ENCODE measurements at places on chromosomes 4 and X. TPM values are rescaled to one million over a fixed set of nuclear protein-coding genes. Genes with fewer than 3 reads are reported as not detected.
A peak's percentile ranks its signal among the peaks of the same experiment; 100 is the strongest.

The DCAF12L2 gene
- 0.42 TPM for total RNA-seq

The GPR173 gene
- total RNA-seq = 0.61 TPM

The RPS6KA6 gene
- total RNA-seq = 2.1 TPM

The CXCL3 gene
- 3.2 TPM for total RNA-seq

The DEFB131A gene
- not detected for total RNA-seq

The FGG gene
- total RNA-seq = 0.94 TPM

The SLC4A4 gene
- total RNA-seq = 6.8 TPM

The MUC7 gene
- total RNA-seq = not detected

The GUCY1B1 gene
- 7.2 TPM for total RNA-seq

The LRCH2 gene
- 1.0 TPM for total RNA-seq

The POU3F4 gene
- not detected for total RNA-seq

DNA sequence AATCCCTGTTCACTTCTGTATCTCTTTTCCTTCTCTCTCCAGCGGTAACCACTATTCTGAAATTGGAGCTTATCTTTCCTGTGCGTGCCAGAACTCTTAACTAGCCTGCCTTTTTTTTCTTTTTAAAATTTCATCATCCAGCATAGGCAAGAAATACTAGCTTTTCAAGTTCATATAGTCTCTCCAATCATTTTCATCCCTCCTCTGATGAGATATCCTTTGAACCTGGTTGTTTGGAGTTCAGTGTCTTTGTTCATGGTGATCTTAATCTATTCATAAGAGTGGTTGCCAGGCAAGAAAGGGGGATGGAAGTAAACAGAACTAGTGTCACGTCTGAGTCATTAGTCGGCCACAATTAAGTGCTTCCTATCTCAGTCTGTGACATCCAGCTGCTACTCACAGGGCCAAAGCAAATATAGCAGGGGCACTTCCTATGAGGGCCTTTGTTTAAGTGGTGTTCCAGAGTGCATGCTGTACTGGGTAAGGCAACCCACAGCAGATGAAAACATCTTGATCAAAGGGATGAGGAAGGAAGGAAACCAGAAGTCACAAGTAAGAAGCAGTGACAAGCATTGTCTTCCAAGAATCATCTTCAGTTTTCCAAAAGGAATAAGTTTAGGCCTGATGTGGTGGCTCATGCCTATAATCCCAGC lies 56.4 kb upstream of the XIAP start:
- no peak for DNase-seq

DNA sequence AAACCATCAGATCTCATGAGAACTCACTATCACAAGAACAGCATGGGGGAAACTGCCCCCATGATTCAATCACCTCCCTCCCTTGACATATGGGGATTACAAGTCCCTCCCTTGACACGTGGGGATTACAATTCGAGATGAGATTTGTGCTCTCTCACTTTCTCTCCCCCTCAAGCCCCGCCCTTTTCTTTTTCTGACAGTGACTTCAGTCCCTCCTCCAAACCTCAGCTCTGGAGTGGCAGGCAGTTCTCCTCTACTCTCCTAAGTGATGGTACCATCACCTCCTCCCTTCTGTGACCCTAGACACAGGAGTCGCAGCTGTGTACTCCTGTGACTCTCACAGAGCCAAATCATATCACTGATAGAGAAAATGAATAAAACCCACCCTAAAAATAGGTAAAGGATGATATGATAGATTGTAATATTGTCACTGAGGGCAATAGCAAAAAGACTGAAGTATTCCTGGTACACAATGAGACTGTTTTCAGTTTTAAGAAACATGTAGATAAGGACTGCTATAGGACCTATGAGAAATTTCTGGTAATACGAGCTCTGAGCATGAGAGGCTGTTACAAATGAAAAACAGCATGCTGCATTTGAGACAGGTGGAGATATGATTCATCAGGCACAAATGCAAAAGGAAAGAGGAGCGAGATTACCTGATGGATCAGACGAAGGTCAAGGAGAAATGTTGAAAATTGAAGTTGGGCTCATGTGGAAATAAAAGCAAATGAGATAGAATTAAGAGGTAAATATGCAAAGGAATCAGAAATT lies 101.2 kb upstream of the CBLL2 start:
- DNase-seq = no peak

DNA sequence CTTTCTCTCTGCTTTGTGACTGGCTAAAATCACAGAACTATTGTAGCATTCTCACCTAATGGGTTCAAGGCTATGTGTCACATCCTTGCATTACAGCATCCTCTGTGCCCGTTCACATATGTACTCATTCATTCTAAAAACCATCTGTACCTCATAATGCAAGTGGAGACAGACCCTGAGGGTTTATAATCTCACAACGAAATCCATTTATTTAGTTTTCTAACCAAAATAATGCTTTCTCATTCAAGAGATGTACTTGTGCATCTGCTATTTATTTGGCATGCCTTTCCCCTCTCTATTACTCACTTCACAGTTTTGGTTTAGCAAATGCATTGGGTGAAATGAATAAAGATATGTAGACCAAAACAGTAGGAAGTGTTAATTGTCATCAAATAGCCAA lies 261.5 kb downstream of the DCHS2 start:
- DNase-seq = no peak

DNA sequence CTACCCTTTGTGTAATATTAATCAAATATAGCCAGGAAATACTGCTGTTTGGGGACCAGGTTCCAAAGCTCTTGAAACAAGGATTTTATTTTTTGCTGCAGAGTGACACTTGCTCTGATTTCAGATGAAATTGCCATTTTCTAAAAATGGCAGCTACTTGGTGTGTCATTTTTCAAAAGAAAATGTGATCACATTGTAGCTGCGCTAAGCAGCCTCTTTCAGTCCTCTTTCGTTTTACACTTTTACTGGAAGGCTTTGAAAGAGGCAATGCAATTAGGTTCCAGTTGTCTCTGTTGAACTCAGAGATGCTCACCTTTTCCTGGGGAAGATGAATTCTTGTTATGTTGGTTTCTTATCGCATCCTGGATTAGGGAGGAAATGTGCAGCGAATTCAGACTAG lies 85.1 kb downstream of the CT47B1 start:
- no peak for DNase-seq

GRCh38 chr4:81555489-81555888 lies 83.8 kb upstream of the RASGEF1B start:
- DNase-seq = no peak

- no peak for DNase-seq
Measured at GRCh38 chrX:49932791-49933190, 10.4 kb downstream of the CLCN5 start.

- DNase-seq = no peak
Measured at GRCh38 chrX:11540532-11541377, 125.0 kb downstream of the ARHGAP6 start.

GRCh38 chr4:112279025-112279881 lies 6.5 kb downstream of the TIFA start:
- no peak for DNase-seq

GRCh38 chr4:38691251-38692008 lies 27.4 kb downstream of the KLF3 start:
- DNase-seq = no peak

- peak; percentile 53 for DNase-seq
Measured at GRCh38 chrX:47648376-47648775, 2.0 kb downstream of the ELK1 start.

DNA sequence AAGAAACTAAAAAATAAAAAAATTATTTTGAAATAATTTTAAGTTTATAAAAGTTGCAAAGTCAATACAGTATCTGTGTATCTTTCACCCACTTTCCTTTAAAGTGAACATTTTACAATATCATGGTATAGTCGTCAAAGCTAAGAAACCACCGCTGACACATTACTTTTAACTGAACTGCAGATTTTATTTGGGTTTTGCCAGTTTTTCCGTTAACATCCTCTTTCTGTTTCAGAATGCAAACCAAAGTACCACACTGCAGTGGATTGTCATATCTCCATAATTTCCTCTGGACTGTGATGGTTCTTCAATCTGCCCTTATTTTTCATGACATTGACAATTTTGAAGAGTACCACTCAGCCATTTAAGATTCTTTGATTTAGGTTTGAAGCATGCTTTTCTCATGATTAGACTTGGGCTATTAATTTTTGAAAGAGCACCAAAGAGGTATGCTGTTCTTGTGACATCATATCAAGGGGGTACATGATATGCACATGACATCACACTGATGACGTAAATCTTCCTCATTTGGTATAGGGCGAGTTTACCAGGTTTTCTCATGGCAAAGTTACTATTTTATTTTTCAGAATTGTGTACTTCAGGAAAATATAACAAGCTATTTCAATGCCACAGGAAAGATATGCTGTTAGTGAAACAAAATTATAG lies 3.6 kb upstream of the CXCL1 start:
- no peak for DNase-seq

DNA sequence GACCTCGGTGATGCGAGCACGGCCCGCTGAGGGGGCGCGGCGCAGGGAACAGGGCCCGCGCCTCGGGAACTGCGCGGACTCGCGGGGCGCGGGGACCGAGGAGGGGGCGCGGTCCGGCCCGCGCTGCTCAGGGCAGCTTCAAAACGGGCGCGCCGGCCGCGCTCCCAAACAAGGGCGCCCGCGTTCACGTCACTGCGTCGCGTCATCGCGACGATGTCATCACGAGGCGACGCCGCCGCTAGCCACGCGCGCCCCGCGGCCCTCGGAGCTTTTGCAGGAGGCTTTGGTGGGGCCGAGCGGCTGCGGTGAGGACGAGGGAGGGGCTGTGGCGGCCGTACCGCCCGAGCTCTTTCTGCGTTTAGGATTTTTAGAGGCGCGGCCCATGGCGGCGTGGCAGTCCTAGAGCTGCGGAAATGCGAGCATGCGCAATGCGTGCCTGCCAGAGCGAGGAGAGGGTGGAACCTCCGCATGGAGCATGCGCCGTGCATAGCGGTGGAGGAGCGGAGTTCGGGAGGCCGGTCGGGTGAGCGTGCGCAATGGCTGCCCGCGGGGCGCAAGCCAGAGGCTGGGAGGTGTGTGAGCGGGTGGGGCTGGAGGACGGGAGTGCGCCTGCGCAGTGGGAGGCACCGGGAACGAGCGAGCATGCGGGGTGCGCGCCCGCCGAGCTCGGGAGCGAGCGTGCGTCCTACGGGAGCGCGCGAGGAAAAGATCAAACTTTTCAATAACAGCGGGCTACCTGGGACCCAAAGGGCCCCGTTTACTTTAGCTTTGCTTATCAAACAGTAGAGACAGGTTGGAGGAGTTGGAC lies at the start of gene PPP2R3B:
Gene PPP2R3B, minus strand, starts transcription at position 140 of the 808 bp plus-strand sequence. CDS start 216 bp downstream, outside the sequence.
- DNase-seq = peak; percentile 98

DNA sequence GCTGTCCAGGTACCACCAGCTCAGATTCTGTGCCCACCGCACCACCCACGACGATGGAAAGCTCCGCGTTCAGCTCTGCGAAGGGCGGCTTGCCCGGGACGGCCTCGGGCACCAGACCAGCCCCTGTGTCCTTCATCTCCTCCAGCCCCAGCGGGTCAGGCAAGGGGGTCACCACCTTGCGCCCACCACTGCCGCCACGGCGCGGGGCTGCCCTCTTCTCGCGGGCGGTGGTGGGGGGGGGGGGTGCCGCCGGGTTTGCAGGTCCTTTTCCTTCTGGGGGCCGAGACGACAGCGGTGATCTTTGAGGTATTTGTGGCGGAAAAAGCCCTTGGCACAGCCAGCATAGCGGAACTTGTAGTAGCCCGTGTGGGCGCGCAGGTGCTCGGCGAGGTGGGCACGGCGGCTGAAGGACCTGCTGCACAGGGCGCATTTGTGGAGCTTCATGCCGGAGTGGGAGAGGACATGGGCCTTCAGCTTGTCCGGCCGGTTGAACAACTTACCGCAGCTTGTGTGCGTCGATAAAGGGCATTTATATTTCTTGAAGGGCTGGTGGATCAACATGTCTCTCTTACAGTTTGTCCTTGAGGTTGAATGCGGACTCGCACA lies 50.9 kb downstream of the CFAP299 start:
- DNase-seq = no peak

DNA sequence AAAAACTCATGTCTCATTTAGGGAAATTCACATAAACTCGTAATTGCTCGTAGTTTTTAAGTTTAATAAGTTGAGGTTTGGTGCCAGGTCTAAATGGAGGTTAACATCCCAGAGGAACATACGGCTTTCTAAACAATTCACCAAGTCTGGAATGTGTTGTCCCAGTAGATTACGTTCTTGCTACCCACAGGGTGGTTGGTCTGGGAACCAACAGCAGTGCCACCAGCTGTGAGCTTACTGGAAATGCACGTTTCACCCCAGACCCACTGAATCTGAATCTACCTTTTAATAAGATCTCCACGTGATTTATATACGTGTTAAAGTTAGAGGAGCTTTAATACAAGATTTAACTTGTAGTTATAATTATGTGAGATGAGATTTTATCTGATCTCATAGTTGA lies 134.3 kb downstream of the BMPR1B start:
- DNase-seq = no peak

DNA sequence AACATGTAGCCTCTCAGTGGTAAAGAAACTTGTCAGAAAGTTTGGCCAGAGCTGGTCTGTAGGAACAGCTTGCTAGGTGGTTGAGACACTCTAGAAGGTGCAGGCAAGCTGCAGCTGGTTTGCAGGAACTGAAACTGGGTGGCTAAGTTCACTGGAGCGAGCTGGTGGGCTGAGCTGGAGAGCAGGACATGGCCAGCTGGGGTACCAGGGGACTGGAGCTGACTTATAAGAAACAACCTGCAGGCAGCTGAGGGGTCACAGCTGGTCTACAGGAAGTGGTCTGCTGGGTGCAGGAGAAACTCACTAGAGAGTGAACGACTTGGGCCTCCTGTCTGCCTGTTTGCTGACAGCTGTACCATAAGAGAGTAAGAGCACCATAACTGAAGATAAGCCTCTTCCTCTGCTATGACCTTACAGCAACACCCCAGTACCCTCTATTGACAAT lies 157.1 kb upstream of the LNX1 start:
- DNase-seq = peak; percentile 2

- no peak for DNase-seq
Measured at GRCh38 chrX:29662101-29662500, 553.3 kb upstream of the MAGEB2 start.

DNA sequence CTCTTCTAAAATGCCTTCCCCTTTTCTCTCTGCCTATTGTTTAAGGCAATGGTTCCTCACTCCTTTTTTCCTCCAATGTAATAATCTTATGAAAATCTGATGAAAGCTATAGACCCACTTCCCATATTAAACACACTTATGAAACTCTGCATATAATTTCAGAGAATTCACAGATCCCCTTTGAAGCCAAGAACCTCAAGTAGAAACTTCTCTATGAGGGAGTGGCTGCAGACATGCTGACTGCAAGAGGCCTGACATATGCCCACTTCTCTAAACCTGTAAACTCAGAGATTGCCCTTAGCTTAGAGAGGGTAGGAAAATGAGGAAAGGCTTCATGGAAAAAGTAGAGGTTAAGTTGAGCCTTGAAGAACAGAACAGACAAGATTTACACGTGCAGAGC lies 37.6 kb downstream of the TAB3 start:
- no peak for DNase-seq

GRCh38 chrX:14032406-14032805 lies 2.7 kb upstream of the GEMIN8 start:
- DNase-seq = peak; percentile 78
